ENCODE measurements at places on chromosomes 3 and 15. TPM values are rescaled to one million over a fixed set of nuclear protein-coding genes. Genes with fewer than 3 reads are reported as not detected.

ARRDC4 gene
- total RNA-seq = 7.1 TPM

- peak; percentile 48 for DNase-seq
Measured at GRCh38 chr3:15102256-15102655, 3.3 kb upstream of the RBSN start.

GRCh38 chr3:123422457-123422856, 26.4 kb downstream of the ADCY5 start:
- no peak for DNase-seq

- DNase-seq = peak; percentile 97
Measured at GRCh38 chr3:146160964-146161662, at the start of gene PLOD2. PLOD2 (minus strand) TSS chr3:146161184; CDS start chr3:146160989, 195 bp downstream.

PLAAT1 gene
- not detected for total RNA-seq

DNA sequence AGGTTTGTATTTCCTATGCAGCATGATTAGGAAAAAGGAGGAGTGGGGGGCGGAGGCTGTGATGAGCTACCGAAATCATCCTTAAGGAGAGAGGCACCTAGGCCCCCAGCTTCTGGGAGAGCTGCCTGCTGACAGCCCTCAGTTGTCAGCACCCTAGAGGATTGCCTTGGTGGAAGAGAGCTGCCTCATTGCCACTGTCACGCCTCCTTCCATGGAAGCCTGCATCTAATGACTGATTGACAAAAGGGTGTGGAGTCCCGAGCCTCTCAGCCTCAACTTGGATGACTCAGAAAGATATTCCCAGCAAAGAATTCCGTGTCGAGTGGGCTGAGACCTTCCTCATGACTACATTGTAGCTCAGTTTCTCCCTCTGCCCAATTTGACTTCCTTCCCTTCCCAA, 320.4 kb upstream of the PROK2 start:
- no peak for DNase-seq

DNA sequence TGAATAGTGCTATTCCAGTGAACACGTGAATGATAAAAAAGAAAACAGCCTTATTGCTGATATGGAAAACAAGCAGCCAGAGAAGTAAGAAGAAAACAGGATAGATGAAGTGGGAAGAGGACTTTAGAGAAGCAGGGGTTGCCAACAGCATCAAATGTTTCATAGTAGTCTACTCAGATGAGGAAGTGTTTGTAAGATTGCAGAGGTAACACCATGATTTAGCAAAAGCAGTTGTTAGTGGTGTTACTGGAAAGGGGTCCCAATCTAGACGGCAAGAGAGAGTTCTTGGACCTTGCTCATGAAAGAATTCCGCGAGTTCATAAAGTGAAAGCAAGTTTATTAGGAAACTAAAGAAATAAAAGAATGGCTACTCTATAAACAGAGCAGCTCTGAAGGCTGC, 108.8 kb upstream of the MCTP2 start:
- DNase-seq = no peak

DNA sequence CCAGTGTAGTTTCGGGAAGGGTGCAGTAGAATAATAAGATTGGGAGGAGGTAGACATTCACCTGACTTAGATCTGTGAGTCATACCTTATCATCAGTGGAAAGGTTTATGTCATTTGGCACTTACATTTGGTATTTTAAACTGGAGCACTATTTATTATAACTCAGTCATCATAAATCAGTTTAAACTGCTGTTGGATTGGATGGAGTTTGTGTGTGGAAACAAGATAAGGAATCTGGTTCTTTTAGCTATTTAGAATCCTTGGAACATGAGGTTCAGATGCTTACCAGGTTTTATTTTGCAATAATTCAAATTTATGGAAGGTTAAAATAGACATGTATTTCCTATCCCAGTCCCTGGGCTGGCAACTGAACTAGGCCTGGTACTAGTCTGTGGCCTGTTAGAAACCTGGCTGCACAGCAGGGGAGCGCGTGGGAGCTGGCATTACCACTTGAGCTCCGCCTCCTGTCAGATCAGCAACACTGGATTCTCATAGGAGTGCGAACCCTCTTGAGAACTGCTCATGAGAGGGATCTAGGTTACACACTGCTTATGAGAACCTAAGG, 34.5 kb downstream of the ZFAND6 start:
- peak; percentile 67 for DNase-seq

DNA sequence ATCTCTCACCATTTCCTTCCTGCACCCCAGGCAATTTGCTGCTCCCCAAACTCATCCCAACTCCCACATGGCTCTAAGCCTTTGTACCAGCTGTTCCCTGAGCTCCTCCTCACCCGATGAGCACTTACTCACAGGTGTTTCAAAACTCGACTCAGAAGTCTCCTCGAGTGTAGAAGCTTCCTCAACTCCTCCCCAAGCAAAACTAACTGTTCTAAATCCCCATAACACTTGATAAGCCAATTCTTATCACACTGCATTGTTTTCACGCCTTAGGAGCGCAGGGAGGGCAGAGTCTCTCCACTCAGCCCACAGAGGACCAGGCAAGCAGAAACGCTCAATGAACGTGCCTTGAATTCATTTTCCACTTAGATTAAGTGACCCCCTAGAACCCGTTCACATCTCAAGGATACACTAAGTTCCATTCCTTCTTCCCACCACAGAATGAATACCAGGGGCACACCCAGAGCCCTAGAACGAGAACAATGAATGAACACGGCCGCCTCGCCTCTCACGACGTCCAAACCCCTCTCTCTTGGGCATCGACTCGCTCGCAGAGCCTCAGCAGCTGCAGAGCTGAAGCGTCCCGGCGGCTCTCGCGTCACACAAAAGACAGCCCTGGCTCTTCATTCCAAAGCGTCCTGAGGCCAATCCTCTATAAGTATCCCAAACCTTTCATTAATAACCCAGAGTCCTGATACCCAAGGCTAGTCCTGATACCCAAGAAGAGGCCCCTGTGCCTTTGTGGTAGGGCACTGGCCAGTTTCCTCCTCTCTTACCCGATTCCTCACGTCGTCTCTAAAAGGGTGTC, 1.1 kb downstream of the RAF1 start:
- peak; percentile 45 for DNase-seq

DNA sequence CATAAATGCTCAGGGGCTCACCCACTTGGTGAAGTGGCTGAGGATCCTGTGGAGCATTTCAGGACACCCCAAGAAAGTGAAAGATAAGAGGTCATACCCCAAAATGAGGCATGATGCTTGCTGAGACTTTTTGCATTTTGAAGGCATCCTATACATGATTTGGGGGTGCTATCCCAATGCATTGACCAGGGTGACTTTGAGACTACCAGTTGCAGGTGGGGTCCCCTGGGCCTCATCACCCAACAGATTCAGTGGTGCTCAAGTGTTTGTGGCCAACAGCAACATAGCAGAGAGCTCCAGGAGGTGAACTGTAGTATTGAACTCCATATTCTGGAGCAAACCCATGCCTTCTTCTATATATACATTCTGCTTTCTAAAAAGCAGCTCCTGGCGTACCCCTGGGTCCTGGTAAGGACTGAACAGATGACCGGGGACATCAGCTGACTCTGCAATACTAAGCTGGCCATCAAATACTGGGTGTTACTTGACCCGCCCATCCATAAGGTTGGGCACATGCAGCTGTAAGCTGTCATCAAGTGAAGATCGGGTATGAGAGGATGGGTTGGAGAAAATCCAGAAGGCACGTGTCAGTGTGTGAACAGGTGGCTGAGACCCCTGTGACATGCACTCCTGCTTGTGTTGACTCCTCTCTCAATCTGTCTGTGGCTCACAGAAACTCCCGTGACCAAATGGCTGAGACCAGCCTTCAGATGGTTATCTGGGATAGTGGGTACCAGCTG, 143.3 kb downstream of the KLF13 start:
- no peak for DNase-seq

NR2F2 gene
- total RNA-seq = 19.6 TPM

- no peak for DNase-seq
Measured at GRCh38 chr3:167864552-167864874, 129.0 kb downstream of the SERPINI1 start.

TMEM42 gene
- total RNA-seq = 10.2 TPM

- no peak for DNase-seq
Measured at GRCh38 chr3:143825513-143825912, 22.8 kb downstream of the SLC9A9 start.

GRCh38 chr3:54863366-54863765, 64.5 kb downstream of the LRTM1 start:
- DNase-seq = no peak
